D721Med (cell line): ENCODE measurements at places on chromosomes 6 and 20.

- no peak for DNase-seq
These were observed 121.3 kb downstream of the VEGFA start for GRCh38 chr6:43891072-43891870.

DNA sequence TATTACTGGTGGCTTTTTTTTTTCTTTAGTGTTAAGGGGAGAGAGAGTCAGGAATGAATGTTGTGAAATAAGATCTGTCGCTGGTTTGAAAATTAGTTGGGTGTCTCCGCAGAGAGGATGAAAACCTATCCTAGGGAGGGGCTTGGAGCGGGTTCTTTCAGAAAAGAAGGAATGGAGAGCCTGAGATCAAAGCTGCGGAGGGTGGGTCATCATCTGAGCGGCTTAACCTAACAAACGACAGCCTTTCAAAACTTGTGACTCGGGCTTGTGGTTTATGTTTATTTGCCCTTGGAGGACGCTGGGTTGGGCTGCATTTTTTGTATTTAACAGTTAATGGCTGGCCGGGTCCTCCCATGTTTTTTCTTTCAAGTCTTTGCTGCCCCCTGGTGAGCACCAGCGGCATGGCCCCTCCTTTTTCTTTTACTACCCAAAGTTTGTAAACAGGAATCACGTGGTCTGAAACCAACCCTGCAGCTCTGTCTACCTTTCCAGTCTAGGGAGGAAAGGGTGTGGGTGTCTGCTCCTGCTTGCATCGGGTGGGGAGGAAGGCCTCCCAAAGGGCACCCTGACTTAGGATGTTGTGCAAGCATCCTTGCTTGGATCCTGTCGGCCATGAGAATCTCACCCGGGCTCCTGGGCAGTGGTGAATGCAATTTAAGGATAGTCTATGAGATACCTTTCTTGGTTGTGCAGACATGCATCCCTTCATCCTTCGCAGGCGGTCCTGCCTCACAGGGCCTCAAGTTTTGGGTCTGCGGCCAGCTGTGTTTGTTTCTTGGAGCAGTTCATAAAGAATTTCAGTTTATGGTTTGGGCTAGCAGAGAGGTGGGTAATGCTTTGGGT, 2.2 kb downstream of the PIM1 start:
- peak; percentile 74 for DNase-seq

GRCh38 chr6:113031591-113032238, 684.6 kb downstream of the RFPL4B start:
- DNase-seq: no peak

GRCh38 chr6:101402622-101403031, 9.1 kb downstream of the GRIK2 start:
- no peak for DNase-seq

DNA sequence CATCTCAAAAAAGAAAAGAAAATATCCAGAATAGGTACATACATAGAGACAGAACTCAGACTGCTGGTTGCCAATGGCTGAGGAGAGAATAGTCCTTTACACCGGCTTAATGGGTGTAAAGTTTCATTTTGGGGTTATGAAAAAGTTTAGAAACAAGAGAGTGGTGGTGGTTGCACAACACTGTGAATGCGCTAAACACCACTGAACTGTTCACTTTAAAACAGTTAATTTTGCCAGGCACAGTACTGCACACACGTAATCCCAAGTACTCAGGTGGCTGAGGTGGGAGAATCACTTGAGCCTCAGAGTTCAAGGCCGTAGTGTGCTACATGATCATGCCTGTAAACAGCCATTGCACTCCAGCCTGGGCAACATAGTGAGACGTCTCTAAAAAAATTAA, 7.6 kb downstream of the ILRUN start:
- DNase-seq: no peak

DNA sequence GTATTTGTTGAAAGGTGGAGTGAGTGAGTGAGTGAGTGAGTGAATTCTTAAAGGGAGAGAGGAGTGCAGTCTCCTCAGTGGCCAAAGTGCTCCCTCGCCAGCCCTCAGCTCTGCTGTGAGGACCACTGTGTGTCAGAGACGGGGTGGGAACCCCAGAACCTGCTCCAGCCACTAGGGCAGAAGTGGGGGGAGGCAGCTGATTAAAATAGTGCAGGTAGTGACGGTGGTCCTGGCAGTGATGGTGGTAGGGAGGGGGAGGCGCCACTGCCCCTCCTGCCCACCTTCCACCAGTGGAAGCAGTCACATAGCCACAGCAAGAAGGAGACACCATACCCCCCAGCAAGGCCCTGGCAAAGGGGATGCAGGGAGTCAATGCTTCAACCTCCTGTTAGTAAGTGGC, 133.5 kb downstream of the PHACTR3 start:
- no peak for DNase-seq

DNA sequence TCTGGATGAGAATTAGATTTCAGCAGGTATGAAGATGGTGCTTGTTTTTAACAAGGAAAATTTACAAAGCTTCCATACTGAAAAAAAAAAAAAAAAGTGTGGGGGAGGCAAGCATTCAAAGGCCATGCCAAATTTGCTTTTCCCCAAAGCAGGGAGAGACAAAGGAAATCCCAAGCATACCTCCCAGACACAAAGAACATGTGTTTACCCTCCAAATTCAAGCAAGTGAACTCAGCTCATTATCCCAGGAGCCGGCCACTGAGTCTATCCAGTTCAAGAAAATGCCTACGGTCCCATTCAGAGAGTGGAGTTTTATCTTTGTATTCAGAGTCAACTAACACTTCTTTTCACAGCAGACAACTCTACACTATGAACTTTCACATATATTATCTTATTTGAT, 102.7 kb upstream of the ID4 start:
- no peak for DNase-seq

- peak; percentile 73 for DNase-seq
These were observed at the start of gene CEBPB for GRCh38 chr20:50190251-50191064. TSS of gene CEBPB (plus strand) at chr20:50190830. CDS start at chr20:50191034, 204 bp downstream.

DNA sequence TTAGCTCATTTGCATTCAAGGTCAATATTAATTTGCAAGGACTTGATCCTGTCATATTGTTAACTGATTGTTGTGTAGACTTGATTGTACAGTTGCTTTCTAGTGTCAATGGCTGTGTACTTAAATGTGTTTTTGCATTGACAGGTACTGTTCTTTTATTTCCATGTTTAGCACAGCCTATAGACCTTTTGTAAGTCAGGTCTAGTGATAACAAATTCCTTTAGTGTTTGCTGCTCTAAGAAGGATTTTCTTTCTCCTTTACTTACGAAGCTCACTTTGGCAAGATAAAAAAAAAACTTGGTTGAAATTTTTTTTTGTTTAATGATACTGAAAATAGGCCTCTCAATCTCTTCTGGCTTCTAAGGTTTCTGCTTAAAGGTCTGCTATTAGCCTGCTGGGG, 942.3 kb downstream of the QKI start:
- no peak for DNase-seq

DNA sequence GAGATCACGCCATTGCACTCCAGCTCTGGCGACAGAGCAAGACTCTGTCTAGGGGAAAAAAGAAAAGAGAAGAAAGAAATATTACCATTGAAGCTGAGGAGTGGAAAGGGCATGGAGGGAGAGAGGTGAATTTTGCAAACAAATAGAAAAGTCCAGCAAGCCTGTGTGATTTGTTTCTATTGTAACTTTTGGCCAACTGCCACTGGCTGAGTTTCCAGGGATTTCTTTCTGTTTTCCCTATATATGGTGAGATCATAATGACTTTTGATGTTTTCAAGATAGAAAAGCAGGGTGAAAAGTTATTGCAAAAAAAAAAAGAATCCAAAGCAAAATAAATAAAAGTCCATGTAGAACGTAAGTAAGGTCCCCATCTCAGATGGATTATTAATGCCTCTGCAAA, 184.2 kb upstream of the RALGAPA2 start:
- DNase-seq: no peak

DNA sequence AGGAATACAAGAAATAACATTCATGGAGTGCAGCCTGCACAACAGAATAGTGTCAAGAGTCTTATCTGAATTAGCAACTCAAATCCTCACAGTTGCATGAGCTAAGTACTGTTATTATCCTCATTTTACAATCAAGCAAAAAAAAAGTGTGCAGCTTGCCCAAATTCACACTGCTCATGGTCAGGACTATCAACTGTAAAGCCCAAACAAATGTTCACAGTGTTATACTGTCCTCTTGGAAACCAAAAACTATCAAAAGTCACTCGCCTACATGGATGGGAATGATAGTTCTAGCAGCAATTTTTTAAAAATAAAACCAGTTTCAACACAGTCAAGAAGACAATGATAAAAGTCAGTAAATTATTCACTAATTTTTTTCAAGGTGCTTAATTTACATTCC, 114.6 kb upstream of the HSF2 start:
- no peak for DNase-seq

DNA sequence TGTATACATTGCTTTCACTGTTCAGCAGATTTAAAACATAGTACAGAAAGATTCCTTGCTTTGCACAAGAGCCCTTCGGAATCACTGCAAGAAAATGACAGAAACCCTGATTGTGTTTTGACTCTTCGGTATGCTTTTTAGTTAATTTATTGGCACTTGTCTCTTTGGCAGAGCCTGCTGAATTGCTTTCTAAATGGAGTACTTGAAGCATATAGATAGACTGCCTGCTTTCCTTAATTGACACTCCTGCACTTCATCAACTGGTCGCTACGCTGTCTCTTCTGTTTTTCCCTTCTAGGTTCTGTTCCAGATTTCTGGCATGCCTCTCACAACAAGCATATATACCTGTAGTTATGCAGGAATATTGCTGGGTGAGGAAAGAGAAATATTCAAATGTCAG, 22.4 kb upstream of the RBM24 start:
- no peak for DNase-seq

DNA sequence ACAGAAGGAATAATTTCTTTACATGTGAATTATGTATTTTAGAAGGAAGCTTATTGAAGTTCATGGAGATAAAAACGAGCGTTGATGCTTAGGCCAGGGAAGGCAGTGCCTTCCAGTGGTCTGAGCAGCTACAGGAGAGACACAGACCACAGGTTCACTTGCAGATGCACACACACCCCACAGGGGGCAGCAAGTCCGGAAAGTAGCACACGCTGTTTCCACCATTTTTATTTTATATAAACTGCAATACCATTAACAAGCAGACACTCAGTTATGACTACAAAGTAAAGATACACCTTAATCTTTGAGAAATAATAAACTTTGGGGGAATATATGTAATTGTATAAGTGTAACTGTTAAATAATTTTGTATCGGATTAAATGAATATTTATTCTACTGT, 13.5 kb upstream of the DACT2 start:
- DNase-seq: no peak

- no peak for DNase-seq
These were observed 88.0 kb downstream of the DNAH8 start for GRCh38 chr6:38803129-38803528.

DNA sequence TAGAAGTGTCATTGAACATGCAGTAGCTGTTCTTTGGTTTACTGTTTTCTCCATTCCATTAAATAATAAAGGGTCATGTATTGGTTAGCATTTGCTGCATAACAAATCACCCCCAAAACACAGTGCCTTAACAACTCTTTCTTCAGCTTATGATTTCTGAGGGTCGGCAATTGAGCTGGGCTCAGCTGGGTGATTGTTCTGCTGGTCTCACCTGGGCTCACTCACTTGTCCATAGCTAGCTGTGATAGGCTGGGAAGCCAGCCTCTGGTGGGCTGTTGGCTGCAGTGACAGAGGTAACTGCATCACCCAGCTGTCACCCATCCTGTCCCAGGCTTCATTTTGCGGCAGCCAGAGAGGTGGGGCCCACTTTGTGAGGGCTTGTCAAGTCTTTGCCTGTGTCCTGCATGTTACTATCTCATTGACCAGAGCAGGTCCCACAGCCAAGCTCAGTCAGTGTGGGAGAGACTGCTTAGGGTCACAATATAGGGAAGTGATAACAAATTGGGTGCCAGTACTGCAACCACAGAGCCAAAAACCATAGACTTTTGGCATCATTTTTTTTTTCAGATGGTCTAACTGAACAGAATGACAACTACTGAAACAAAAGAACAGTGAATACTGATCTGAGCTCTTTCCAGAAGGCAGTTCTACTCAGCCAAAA, 76.9 kb downstream of the SYNDIG1 start:
- DNase-seq: no peak

DNA sequence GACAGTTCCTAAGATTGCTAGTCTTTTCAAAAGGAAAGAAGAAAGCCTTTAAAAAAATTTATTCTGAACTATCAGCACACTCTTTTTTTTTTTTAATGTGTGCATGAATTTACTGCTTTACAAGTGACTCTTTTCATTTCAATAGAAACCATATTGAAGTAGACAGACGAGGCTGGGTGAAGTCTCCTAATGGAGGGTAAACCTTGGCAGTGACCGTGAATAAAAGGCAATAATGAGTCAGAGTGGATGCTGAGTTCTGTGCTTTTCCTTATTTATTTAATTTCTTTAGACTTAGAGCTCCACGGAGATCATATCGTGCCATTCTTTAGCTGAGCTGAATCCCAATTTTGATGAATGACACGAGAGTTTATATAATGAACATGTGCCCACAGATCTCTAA, 196.9 kb downstream of the PRL start:
- DNase-seq: no peak

DNA sequence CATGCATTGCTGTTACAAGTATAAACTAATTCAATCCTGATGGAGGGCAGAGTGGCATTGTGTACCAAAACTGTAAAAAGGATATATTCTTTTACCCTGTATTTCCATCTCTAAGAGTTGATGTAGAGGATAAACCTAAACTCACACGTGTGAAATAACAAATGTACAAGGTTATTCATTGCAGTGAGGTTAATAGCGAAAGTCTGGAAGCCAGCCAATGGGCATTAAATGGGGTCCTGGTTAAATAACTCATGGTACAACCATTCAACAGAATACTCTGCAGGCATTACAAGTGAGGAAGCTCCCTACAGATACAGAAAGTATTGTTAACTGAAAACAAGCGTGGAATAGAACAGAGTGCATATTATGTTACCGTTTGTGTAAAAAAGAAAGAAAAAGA, 56.9 kb downstream of the BCAS1 start:
- no peak for DNase-seq

DNA sequence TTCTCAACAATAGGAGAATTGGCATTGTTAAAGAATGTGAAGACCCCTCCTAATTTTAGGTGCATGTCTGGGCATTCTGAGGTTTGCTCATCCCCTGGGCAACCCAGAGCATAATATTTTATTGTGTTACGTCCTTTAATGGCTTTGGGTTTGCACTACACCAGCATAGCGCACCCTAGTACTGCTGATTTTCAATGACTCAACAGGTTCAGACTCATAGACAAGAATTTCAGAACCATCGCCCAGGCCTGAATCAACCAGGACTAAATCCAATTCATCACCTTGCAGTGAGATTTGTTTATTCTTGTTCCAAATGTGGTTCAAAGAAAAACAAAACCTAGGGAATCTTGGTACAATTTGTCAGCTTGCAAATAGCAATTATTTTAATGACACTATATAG, 137.8 kb upstream of the PHACTR1 start:
- no peak for DNase-seq

- no peak for DNase-seq
These were observed 58.4 kb upstream of the ARMH2 start for GRCh38 chr6:24856901-24857670.

- no peak for DNase-seq
These were observed 193.8 kb downstream of the SMOC2 start for GRCh38 chr6:168634541-168635328.

DNA sequence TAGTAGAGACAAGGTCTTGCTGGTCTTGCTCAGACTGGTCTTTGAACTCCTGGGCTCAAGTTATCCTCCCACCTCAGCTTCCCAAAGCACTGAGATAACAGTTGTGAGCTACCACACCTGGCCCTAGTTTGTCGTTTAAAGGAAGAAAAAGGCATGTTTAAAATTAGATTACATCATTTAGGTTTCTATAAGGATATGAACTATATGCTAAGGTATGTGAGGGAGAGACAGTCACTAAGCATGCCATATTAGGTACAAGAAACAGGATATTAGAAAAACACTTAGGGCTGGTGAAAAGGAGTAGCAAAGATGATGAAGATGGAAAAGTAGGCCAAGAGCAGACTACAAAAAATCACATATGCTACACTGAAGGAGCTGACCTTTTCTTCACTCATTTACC, 106.4 kb downstream of the ASCC3 start:
- no peak for DNase-seq
